ENCODE measurements at places on chromosomes 5 and 9.

GRCh38 chr5:170121321-170121720 is 15.6 kb downstream of the FOXI1 start:
- DNase-seq: no peak

DNA sequence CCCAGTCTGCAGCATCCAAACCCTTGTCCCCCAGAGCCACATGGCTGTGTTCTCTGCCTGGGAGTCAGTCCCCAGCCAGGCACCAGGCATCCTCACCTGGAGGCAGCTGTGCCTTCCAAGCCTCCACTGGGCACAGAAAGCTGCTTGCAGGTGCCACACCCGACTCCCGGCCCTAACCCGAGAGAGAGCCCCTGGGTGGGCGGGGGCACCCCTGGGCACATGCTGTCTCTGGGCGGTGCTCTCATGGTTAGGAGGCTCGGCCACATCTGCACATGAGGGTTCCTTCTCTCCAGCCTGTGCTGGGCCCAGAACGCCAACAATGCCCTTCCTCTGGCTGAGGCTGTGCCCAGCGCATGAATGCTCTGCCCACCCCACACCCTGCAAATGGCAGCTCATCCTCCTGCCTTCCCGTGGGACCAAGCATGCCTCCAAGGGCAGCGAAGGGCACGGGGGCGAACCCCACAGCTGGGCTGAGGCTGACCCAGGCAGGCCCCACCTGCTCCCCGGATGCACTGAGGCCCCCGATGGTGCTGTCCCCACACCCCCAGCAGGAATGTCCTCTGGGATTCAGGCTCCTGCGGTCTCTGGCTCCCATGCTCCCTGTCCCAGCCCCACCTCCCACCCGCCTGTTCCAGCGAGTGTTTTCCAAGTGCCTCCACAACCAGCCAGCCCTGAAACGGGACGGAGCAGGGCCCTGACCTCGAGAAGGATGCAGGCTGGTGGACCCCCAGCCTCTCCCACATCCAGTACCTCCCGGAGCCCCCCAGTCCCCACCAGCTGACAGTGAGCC is 22.5 kb upstream of the CAMSAP1 start:
- no peak for DNase-seq

- no peak for DNase-seq
Observed at GRCh38 chr5:179382486-179382885, 37.2 kb upstream of the ADAMTS2 start.

DNA sequence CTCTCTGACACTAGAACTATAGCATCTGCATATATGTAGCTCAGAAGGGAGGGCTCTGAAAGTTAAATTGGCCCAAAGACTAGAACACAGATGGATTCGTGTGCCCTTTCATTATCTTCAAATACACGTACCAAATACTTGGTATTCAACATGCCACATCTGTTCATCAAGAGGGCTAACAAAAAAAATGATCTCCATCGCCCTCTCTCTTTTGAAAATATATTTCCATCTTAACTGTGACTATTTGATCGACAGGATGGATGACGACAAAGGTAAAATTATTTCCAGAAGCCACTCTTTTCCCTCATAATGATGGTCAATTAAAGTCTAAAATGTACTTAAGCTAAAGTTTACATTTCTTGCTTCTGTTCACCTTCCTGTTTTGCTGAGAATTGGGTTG is 77.0 kb downstream of the SEMA6A start:
- no peak for DNase-seq

Data from OCI-M1 (cell line).